ENCODE measurements at places on chromosomes 7 and 10.

DNA sequence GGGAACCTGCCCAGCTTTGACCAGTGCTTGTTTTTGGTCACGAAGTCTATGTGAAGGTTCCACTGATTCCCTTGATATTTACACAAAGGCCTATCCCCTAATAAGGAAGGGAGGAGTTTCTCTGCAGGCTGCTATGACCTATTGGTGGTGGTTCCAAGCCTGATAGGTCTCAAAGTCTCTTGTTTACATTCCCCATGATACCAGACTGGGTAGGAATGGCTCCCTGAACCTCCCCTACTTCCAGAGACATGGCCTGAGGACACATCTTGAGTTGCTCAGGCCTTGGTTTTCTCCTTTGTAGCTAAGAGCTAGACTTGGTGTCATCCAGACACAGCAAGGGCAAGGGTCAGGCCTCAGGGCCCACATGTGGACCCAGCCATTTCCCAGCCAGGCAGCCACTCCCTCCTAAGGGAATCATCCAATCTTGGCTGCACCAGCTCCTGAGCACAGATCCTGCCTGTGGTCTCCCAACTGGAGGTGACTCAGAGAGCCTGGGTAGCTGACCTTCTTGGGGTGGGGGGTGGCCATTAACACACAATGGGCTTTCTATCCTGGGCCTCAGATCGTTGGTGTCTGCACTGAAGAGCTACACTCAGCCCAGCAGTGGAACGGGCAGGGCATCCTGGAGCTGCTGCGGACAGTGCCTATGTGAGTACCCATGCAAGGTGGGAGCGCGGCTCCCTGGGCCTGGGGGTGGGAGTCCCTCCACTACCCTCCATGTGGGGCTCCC is 51.0 kb upstream of the TRIM8 start:
- DNase-seq: no peak

GRCh38 chr7:102917436-102918353 is 4.9 kb downstream of the LRRC17 start:
- no peak for DNase-seq

- DNase-seq: no peak
Observed at GRCh38 chr7:24653316-24654085, 80.2 kb downstream of the PALS2 start.

DNA sequence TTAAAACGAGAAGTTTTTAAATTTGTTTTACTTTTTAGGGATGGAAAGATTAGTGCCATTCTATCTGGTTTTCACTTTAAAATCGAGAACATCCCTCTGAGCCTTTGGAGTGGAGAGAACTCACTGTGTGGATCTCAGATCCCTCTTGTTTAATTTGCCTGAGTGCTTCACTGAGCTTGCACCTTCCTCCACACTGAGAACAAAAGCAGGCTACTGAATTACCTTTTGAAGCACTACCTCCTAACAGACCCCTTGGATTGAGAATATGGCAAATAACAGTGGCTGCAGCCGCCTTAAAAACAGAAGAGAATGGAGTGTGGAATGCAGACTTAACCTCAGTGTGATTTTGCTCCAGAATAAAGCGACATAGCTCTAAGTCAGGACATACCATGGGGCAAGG is 204.7 kb downstream of the CNTNAP2 start:
- DNase-seq: no peak

DNA sequence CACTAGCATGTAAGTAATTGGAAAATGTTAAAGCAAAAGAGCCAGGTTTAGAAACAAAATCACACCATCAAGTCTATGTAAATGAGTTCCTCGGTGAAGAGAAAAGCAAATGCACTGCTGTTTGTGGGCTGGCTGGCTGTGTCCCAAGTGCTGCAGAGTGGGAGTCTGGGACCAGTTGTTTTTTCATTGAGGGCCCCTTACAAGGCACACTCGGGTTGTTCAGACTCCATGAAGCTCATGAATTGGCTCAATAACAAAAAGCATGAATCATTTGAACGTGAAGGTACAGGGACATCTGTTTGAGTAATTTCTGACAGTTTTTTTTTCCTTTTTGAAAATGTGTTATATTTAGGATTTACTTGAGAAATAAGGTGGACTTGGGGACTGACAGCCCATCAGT is 28.0 kb downstream of the GRK5 start:
- no peak for DNase-seq

DNA sequence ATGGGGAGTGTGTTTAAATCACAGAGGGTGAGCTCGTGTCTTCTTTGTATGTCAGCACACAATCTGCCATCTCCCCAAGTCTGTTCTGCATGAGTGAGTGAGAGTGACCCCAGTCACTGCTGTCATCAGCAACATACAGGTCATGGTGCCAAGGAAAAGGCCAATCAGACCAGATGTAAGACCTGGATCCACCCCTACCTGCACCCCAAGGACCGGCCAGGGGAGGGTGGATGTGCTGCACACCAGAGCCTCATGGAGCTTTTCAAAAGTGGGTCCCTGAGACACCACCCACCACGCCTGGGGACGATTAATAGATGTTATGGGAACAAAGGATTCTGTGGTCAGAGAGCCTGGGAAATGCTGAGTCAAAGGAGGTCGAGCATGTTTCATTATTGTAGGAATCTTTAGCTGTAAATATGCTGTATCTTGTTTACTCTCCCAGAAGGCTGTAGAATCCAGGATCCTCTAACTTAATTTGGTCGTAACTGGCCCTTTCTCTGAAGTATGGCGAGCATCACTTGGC is 420.5 kb downstream of the RPS24 start:
- DNase-seq: no peak

DNA sequence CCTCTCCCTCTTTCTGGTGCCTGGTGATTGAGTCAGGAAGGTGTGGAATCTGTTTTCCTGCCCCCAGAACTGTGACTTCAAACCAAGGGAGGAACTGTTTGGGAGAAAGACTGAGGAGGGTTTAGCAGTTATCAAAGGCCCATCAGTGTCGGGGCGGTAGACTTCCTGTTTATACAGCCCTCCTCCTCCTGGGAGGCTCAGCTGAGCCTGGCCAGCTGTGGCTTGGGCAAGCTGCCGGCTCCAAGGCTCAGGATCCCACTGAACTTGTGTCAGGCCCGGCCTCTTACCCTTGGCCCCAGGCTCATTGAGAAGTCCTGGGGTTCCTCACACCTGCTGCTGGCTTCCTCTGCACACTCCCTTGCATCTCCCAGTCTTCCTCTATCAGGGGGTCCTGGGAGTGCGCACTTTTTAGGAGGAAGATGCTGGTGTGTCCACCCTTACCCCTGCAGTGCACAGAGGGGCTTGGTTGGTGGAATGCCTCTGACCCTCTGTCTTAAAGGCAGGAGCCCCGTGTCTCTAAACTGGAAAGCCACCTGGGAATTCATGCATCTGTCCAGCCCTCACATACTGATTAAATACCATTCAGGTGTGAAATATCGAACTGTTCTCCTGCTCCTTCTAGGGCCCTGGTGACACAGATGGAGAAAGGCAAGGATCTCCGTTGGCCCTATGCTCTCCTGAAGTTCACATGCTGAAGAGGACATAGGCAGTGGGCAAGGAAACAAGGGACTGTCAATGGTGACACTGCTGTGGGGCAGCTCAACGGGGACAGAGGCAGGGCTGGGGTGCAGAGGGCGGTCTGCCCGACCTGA is 32.4 kb downstream of the CXCL12 start:
- DNase-seq: no peak

- no peak for DNase-seq
Observed at GRCh38 chr7:127997226-127997922, 33.9 kb downstream of the LRRC4 start.

GRCh38 chr7:35753761-35754603 is 46.9 kb upstream of the SEPTIN7 start:
- DNase-seq: no peak

DNA sequence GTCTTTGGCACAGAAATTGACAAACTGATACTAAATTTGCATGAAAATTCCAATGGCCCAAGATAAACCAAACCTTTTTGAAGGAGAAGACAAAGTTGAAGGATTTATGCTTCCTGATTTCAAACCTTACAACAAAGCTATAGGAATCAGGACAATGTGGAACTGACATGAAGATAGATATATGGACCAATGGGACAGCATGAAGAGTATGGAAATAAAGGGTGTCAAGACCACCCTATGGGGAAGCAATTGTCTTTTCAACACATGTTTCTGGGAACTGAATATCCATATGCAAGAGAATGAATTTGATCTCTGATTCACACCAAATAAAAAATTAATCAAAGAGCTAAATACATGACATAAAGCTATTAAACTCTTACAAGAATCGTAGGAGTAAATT is 77.2 kb upstream of the ADARB2 start:
- DNase-seq: no peak

GRCh38 chr10:72738486-72738885 is 46.5 kb downstream of the MCU start:
- no peak for DNase-seq

DNA sequence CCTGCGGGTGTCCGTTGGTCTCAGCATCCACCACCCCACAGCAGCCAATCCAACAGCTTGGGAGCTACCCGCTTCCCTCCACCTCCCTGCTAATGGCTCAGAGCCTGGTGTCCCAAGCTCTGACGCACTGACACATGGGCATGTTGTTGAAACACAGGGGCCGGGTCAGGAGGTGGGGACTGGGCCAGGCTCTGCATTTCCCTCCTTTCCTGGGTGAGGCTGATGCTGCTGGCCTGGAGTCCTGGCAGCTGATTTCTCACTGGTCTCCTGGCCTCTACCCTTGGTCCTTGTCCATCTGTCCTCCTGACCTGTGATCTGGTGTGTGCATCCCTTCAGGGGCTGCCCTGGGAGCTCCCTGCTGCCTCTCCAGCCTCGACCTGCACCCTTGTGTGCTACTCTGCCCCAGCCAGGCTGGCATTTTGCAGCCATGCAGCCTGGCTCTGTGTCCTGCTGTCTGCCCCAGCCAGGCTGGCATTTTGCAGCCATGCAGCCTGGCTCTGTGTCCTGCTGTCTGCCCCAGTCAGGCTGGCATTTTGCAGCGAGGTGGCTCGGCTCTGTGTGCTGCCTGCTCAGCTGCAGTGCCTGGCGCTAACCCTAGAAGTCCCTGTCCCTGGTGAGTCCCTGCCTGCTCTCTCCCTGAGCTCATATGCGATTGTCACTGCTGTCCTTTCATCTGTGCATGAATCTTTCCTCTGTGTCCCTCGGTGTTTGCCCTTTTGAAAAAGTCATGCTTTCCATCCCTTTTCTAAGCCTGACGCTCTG is 14.0 kb downstream of the AMZ1 start:
- no peak for DNase-seq

DNA sequence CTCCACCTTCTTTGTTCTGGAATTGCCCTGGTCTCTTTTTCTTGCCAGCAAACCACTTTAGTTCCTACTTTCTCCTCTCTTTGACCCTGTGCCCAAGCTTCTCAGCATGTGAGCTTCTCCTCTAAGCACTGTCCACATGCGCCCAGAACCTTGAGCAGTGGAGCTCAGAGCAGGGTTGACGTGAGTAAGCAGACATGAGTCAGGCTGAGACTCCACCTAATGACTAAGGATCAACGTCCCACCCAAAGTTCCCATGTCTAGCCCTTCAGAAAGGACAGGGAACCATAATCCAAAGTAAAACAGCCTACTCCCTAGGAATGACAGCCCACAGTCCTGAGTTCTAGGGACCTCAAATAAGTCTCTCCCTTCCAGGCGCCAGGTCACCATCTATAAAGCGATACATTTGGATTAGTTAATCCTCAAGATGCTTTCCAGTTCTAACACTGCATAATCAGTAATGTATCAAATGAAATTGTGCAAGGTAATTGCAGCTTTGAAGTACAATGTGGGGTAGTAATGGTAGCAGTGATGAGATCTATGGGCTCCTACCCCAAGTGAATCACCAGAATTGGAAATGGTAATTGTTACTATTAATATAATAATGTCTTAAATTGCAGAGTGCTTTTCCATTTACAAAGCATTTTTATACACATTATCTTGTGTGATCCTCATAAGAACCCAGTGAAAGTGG is 44.5 kb downstream of the KCNMA1 start:
- DNase-seq: no peak

GRCh38 chr10:118903251-118903650 is 126.3 kb upstream of the NANOS1 start:
- DNase-seq: no peak

- DNase-seq: no peak
Observed at GRCh38 chr10:4046030-4046429, 261.0 kb upstream of the KLF6 start.

DNA sequence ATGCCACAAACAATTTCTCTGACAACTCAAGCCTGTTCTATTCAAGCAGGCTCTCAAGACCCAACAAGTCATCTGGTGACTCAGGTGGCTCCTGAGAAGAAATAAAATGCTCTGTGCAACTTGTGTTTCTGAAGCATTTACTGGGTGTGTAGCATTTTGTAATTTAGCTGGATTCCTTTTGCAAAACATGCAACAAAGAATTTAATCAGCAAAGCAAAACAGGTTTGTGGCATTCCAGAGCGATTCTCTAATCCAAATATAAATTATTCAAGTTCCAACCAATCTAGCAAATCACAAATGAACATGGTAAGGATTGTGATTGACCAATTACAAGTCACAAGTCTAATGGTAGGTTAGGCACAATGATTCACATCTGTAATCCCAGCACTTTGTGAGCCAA is 39.8 kb upstream of the C10orf67 start:
- no peak for DNase-seq

- DNase-seq: no peak
Observed at GRCh38 chr10:72881291-72881690, 12.2 kb upstream of the OIT3 start.

DNA sequence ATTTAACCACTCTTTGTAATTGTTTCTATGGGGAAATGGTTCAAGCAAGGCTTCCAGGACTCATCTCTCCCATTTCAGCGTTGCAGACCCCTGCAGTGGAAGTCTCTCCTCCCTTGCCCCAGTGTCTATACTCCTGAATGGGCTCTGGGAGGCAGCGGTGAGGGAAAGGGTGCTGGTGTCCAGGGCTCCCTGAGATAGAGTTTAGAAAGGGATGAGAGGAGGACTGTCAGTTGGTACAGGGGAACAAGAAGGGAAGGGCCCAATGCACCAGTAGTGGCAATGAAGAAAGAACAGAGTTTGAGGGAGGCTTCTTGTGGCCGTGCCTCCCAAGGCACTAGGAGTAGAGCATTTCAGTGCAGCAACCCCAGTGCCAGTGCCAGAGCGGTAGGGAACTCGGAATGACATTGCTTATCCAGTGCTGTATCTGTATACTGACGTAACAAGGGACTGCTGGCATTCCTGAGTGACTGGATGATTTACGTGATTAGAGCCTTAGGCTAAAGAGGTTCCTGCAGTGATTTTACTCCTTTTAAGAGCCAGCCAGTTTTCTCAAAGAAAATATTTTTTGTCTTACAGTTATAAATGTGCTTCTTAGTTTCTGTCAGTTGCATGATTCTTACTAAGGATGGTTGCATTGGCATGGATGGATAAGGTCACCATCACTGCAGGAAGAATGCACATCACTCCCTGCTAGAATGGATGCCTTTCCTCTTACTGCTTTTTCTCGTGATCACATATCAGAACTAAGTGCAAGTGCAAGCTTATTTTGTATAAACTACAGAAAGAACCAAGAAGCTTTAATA is 28.0 kb downstream of the PRPF18 start:
- no peak for DNase-seq

GRCh38 chr10:16995867-16996529 is 133.6 kb downstream of the CUBN start:
- no peak for DNase-seq
